Heart left ventricle (tissue), 16 donors: ENCODE measurements at places on chromosomes 16 and 17. TPM values are rescaled to one million over a fixed set of nuclear protein-coding genes. Genes with fewer than 3 reads are reported as not detected.

The AKAP1 gene
- 133 TPM for total RNA-seq

GRCh38 chr17:77424585-77425344, 284.0 kb downstream of the SEC14L1 start:
- no peak overlapping the region for H3K4me3 ChIP-seq
- H3K36me3 ChIP-seq: no peaks in the 10 kb centered on the region
- H3K4me1 ChIP-seq: peaks cover 100% of the 10 kb centered on the region
- DNase-seq: peak; percentile 95
- H3K27ac ChIP-seq: peak overlapping the region; percentile 43

DNA sequence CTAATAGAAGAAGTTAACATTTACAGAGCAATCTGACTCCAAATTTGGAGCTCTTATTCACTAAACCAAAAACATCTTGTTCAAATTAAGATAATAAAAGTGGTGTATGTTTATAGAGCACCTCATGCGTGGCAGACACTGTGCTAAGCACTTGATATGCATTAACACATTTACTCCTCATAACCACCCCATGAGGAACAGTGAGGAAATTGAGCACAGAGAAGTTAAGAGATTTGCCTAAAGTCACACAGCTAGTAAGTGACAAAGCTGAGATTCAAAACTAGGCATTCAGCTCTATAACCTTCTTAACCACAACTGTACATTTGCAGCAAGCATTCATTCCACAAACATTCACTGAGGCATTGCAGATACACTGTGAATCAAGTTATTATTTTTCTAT, 94.0 kb downstream of the VAT1L start:
- no peaks in the 10 kb centered on the region for H3K36me3 ChIP-seq
- H3K27me3 ChIP-seq: no peaks in the 10 kb centered on the region
- no peak overlapping the region for H3K4me3 ChIP-seq
- no peaks in the 10 kb centered on the region for H3K4me1 ChIP-seq
- H3K27ac ChIP-seq: no peak overlapping the region
- DNase-seq: no peak

DNA sequence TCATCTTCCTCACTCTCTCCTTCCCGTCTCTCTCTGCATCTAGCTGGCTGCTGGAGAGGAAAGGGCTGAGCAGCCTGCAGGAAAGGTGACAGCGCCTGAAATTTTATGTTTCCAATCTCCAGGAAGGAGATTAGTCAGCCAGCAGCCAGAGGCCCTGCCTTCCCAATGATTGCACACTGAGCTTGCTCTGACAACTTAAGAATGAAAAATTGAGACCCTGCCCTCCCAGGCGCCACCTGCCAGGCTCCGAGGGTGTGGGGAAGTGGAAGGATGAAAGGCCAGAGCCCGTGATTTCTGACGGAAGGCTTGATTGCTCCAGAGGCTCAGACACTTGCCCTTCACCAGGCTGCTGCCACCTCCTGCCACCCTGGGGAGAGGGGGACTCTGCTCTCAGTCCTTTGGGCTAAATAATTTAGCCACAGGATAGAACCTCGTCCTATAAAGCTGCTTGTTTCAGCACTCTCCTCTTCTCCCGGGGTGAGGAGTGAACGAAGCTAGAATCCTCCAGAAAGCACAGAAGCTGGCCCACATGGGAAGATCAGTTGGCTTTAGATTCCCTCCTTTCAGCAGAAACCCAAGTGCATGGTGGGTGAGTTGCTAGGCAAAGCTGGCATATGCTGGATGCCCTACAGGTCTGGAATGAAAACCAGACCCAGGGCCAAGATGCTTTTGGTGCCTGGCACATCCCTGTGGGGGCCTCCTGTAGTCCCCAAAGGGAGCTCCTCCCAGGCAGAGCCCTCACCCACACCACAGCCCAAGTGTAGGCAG, 33.5 kb downstream of the GRIN2C start:
- no peak overlapping the region for H3K4me3 ChIP-seq
- no peaks in the 10 kb centered on the region for H3K27me3 ChIP-seq
- no peaks in the 10 kb centered on the region for H3K4me1 ChIP-seq
- H3K27ac ChIP-seq: no peak overlapping the region

GRCh38 chr16:4868026-4868425, 20.7 kb downstream of the UBN1 start:
- no peak overlapping the region for H3K4me3 ChIP-seq
- DNase-seq: no peak
- no peaks in the 10 kb centered on the region for H3K27me3 ChIP-seq
- H3K36me3 ChIP-seq: peaks cover 72% of the 10 kb centered on the region
- no peak overlapping the region for H3K27ac ChIP-seq

GRCh38 chr16:35296962-35297653, 1837.7 kb downstream of the TP53TG3F start:
- H3K27ac ChIP-seq: no peak overlapping the region
- DNase-seq: no peak
- no peak overlapping the region for H3K4me3 ChIP-seq
- H3K36me3 ChIP-seq: no peaks in the 10 kb centered on the region
- H3K4me1 ChIP-seq: no peaks in the 10 kb centered on the region

- no peaks in the 10 kb centered on the region for H3K36me3 ChIP-seq
- H3K27me3 ChIP-seq: no peaks in the 10 kb centered on the region
- no peak overlapping the region for H3K27ac ChIP-seq
Measured at GRCh38 chr17:80081596-80081995, 19.8 kb upstream of the GAA start.

DNA sequence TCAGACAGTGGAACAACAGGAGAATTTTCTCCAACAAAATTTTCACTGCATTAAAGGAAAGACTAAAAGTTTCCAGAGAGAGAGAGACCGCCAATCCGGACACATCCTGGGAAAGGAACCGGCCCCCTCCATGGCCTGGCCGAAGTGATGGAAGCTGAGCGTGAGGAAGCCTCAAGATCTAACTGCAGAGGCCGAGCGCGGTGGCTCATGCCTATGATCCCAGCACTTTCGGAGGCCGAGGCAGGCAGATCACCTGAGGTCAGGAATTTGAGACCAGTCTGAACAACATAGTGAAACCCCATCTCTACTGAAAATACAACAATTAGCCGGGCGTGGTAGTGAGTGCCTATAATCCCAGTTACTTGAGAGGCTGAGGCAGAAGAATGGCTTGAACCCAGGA, 3.9 kb downstream of the CTRB2 start:
- H3K4me3 ChIP-seq: no peak overlapping the region
- H3K27ac ChIP-seq: no peak overlapping the region
- DNase-seq: no peak
- H3K4me1 ChIP-seq: no peaks in the 10 kb centered on the region
- H3K27me3 ChIP-seq: no peaks in the 10 kb centered on the region
